ENCODE measurements at places on chromosomes 2 and 18. TPM values are rescaled to one million over a fixed set of nuclear protein-coding genes. Genes with fewer than 3 reads are reported as not detected.

GRCh38 chr18:4270988-4271387 is 184.1 kb downstream of the DLGAP1 start:
- DNase-seq = no peak

RNMT gene
- 54.1 TPM for total RNA-seq

CXCR1 gene
- not detected for total RNA-seq

- no peak for DNase-seq
Measured at GRCh38 chr2:175877845-175878544, 124.1 kb downstream of the LNPK start.

DIPK1C gene
- not detected for total RNA-seq

All from HepG2 (cell line).